ENCODE measurements at places on chromosomes 2 and 18.
A peak's percentile ranks its signal among the peaks of the same experiment; 100 is the strongest.

DNA sequence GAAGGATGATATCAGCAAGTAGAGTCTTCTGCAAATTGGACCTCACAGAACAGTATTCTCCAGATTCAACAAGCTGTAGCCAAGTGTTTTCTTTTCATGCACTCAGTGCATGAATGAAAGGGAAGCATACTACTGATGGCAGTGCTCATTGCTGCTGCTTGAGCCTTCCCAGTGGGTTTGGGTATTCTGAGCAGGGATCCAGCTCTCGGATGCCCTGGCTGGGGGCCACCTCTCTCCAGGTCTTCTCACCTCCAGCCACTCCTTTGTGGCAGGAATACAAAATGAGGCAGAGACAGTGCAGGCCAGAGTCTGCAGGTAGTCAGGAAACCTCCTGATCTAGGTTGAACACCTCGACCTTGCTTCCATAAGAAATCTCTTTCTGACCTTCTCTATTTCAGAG, 390.4 kb upstream of the CELF4 start:
- DNase-seq: no peak

- no peak for DNase-seq
Measured at GRCh38 chr2:112118148-112118547, 20.0 kb upstream of the FBLN7 start.

- DNase-seq: no peak
Measured at GRCh38 chr2:200442471-200442870, 67.4 kb downstream of the KCTD18 start.

GRCh38 chr18:44681076-44681970, 635 bp downstream of the SETBP1 start:
- peak; percentile 70 for DNase-seq

DNA sequence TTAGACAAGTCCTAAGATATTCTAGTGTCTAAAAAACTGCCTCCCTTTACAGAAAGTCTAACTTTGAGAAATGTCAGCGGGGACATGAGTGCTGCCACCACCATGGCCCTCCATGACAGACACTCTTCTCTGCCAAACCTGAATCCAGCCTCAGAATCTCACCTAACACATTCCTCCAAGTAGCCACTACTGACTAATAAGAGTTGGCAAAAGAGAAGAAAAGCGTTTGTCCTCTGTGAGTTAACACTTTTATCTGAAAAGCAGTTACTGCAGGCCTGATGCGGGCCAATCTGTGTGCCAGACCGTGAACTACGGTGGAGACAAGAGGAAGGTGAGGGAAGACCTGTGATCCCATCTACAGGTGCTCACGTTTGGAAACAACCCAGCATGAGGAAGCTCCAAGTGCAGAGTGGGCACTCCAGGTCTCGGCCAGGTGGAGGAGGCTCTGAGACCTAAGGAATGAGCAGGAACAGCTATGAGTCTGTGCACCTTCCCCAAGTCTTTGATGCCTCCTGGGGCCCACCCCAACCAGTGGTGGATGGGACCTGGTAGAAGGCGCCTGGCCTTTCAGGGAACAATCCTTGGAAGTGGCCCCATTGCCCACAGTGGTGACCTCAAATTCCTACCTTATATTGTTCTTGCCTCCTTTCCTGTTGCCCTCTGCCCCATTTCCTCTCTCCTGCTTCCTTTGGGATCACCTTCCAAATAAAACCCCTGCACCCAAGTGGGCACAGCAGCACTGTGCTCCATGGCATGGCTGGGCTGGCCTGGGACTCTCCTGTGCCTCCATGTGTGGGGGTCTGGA, 91.6 kb downstream of the BIN1 start:
- no peak for DNase-seq

DNA sequence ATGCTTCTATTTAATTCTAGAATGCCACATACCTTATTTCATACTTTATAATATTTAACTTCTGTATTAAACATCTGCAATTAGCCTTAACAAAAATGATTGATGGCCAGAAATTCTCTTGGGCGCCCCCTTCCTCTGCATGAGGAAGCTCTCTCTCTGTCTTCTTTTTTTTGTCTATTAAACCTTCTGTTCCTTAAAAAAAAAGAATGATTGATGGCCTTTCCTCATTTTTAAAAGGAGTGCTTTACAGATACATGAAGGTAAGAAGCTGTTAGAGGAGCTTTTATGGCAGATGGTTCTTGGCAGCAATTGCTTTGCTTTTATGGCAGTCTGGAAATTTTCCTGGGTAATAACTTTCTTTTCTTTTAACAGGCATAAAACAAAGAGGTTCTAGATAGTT, 526.9 kb downstream of the SLC4A3 start:
- no peak for DNase-seq

DNA sequence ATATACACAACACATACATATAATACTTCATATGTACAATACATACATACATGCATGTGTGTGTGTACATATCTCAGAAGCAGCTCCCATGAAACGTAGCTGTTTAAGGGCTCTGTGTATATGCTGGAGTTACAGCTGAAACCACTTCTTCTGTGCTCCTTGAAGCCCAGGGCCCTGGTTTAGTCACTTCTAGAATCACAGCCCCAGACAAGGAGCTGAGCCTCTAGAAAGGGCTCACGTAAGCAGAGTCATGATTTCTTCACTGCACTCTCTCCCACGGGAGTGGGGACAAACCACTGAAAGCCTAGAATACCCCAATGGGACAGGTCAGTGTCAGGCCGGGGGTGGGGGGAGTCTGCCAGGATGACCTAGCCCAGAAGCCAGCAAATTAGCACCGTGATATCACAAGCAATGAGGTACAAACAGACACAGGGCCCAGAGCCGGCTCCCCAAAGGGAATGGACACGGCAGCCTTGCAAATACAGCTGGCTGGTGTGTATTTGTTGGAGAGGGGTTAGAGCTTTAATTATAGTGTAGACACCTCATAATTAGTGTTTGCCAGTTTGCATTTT, 90.3 kb downstream of the C1QL2 start:
- no peak for DNase-seq

DNA sequence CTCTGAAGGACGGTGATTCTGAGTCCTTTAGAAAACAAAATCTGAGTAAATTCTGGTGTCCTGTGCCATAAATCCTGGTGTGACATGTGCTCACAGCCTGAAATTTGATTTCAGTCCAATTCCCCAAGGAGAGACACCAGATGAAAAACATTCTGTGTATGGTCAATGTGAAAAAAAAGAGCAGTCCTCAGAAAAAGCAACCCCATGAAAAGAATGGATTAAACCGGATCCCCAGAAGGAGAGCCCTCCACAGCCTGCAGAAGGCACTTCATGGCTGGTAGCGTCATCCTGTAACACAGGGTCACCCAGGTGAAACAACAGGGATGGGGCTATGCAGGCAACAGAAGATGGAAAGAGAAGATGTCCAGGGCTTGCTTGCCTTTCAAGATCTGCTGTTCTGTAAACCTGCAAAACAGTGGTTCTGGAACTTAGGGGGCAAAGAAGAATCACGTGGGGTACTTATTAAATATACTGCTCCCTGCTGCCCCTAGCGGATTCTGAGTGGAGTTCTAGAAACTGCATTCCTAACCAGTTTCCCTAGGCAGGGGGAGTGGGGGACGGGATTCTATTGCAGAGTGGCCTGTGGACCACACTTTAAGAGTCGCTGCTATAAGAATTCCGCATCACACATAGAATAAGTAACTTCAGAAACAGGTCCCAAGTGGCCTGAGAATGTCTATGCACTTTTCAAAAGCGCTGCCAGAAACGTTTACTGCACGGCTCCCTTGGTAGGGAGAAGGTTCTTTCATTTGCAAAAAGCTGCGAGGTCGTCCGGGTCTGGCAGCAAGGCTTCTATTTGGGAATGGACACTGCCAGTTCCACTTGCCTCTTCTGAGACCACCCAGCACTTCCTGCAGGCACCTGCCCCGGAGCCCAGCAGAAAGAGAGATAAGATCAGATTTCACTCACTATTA, 118.9 kb upstream of the ARL5A start:
- DNase-seq: no peak

DNA sequence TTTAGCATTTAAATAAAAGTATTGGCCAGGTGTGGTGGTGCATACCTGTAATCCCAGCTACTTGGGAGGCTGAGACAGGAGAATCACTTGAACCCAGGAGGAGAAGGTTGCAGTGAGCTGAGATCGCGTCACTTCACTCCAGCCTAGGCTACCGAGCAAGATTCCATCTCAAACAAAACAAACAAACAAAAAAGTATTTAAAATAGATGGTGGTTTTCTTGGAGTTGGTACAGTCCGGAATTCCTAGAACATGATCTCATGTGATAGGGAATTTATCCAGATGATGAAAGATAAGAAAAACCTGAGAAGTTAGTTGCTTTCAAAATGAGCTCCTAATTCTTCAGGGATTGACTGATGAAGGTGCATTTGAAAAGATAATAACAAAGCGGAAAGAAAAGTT, 62.0 kb downstream of the BIRC6 start:
- DNase-seq: no peak

DNA sequence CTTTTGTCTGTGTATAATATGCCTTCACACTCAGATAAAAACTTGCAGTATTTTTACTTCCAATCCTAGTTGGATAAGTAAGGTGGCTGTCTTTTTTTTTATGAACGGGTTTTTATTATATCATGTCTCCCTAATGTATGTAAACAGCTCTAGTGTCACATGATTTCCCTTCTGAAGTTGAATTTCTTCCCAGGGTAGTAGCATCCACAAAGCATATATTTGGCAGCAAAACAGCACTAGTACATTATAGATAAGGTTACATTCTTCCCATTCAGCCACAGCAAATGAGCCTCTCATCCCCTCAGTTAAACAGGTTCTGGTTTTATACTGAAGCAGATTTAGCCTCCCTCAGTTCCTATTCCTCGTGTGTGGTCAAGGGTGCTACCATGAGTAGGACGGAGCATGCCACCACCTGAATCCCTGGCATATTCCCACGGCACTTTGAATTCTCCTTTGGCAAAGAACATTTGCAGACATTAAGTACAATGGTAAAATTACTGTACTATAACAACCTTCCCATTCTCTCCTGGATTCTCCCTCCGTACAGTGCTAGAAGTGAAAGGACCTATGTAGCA, 15.4 kb upstream of the DTNA start:
- peak; percentile 76 for DNase-seq

GRCh38 chr2:29061616-29062015, 12.7 kb downstream of the PCARE start:
- no peak for DNase-seq

GRCh38 chr2:229032608-229033234, 238.4 kb downstream of the PID1 start:
- no peak for DNase-seq

GRCh38 chr18:55159027-55159426, 199.8 kb upstream of the CCDC68 start:
- DNase-seq: no peak

DNA sequence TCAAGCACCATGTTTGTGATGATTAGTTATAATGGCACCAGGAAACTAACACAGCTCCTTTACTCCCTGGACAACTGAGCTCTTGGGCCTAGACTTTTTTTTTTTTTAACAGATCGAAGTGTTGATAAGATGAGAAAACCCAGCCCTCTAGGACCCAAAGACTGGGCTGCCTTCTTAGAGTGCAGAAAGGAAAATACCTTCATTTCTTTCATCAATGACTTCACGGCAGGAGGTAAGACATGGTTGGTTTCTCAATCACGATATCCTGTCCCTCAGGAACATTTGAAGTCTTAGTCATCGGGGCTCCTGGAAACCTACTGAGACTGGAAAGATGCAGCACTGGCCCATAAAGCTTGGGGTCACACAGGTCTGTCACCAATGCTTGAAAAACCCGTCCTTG, 84.7 kb downstream of the TNFRSF11A start:
- DNase-seq: no peak

- DNase-seq: no peak
Measured at GRCh38 chr2:238855891-238856580, 8.2 kb downstream of the TWIST2 start.

GRCh38 chr2:240933048-240933965, 27.2 kb downstream of the CROCC2 start:
- no peak for DNase-seq

DNA sequence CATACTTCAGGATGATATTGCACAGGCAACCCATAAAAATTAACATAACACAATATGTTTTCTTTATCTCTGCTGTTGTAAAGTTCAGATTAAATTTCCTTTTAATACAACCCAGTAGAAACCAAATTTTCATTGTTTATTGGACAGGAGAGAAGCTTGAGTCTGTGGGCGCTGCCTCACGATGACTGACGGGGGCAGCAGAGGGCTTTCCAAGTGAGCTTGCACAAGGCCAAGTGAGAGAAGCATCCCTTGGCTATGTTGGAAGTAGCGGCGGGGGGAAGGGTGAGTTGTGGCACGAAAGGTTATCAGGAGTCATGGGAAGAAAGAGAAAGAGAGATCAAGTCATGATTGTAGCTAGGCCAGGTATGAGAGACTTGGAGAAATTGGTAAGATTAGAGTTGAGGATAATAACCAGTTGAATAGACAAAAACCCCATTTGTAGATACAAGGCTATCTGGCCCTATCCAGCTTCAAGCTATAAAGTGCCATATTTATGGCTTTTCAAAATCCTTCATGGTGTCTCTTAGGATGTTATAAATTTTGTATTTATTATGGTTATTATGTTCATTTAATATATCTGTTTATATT, 413.7 kb upstream of the FAM98A start:
- DNase-seq: no peak

GRCh38 chr2:186328838-186329237, 157.2 kb upstream of the ZC3H15 start:
- DNase-seq: no peak

GRCh38 chr2:97908208-97908676, 87.5 kb downstream of the TMEM131 start:
- DNase-seq: no peak

DNA sequence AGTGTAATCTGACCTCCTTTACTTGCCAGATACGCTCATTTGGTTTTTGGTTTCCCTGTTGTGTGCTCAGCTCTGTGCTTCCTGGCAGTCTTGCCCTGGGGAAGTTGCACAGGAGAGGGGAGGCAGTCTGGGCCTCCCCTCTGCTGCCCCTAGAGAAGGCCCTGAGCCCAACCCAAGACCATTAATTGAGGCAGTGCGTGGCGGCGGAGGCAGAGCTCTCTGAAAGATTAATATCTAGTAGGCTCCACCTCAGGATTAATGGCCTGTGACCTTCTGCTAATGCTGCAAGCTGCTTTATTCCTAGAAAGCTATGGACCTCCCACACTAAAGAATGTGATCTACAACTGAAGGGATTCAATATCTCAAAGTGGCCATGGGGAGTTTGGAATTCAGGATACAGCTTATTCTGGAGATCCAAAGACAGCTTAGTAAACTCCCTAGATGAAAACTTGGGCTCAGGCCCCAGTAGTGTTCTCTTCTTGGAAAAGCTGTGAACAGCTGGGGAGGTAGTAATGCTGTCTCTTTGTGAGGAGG, 41.4 kb upstream of the MAPRE2 start:
- no peak for DNase-seq

GRCh38 chr2:168194784-168195522, 52.4 kb downstream of the STK39 start:
- DNase-seq: no peak

GRCh38 chr18:12518832-12519531, 111.3 kb downstream of the PRELID3A start:
- no peak for DNase-seq

- DNase-seq: no peak
Measured at GRCh38 chr2:67054728-67055127, 342.4 kb upstream of the ETAA1 start.

DNA sequence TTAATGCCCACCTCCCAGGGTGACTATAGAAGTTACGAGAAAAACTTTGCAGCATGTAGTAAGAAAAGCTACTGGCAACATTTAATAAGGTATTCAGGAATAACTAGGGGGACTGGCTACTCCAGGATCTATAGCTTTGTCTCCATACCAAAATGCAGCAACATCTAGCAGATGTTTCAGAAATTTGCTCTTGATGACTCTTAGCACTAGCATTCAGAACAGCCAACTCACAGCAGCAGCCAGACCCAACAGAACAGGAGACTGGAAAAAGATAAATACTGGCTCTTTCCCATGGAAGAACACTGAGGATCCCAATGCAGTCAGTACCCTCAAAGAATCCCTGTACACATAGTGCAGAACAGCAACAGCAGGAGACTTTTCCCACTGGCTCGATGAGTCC, 105.0 kb downstream of the PRKRA start:
- no peak for DNase-seq

Measured in NCI-H1092 treated with DMSO at 0.1 percent for 48 hours (cell line).